ENCODE measurements at places on chromosomes 5 and 9.

DNA sequence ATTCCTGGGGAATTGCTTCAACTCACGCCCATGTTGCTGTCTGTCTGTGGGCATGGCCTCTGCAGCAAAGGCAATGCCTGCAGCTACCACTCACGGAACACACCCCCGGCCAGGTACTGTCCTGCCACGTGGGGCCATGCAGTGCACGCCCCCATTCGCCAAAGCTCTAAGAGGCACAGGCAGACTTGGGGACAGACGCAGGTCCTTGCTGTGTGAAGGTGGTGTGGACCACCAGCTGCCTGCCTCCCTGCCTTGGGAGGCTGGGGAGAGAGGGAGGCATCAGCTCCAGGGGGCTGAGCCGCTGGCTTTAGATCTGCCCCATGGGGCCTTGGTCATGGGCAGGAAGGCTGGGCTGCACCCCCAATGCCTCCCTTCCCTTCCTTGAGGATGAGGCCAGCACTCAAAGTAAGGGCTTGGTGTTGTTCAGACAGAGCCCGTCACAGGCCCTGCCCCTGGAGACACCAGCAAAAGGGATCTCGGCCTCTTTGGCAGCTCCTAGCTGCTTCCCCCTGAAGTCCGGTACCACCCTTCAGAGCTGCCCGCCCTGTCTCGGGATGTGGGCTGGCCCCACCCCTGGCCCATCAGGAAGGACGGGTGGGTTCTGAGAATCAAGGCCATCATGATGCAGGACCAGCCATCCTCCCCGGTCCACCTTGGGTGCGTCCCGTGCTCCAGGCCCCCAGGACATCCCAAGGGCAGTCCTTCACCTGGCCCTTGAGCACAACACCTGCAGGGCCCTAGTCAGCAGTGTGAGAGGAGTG is 2.3 kb downstream of the GRIN1 start:
- no peak for DNase-seq

DNA sequence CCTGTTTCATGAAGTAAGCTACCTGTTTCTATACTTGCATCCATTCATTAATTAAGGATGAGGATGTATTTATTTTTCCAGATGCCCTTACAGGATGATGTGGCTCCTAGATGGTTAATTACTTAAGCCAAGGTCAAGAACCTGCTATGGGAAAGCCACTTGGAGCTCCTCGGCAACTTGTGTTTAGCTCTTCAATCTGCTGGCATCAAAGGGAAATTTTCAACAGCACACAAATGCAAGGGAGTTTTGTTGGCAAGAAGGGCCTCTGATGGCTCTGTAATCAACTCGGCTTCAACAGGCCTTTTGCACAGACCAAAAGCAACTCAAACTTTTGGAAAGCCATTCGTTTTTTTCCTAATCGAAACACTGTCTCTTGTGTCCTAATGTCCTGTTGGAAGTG is 125.3 kb downstream of the EFNA5 start:
- no peak for DNase-seq

DNA sequence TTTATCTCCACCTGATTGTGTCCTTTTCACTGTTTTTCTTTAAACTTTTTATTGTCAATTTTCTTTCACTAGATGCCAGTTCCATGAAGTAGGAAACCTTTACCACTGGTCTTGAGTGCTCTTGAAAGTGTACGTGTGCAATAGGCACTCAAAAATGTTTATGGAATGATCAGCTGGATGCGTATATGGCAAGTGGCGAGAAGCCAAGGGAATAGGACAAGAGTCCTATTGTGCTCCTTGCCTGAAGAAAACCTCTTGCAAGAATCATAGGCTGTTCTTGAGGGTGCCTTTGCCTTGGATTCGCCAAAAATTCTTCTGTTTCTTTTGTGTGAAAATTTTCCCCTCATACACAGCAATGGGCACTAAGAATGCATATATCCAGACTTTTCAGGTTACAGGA is 97.7 kb downstream of the GHR start:
- DNase-seq = no peak

- DNase-seq = no peak
Measured at GRCh38 chr5:68766952-68767464, 326.8 kb upstream of the SLC30A5 start.

DNA sequence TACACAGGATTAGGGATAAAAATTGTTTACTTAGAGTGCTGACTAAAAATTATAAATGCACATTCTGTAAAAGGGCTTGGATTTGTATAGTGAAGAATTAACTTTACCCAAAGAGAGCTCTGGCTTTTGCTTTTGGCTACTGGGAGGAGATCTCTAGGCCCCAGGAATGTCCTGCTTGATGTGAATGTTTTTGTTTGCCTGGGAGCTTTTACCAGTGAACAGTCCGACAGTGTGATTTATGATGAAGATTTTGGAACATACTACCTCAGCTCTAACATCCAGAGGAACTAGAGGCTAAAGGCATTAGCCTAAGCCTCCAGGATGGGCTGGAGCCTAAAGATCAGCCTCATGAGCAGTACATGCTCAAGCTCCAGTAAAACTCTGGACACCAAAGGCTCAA is 103.7 kb upstream of the RFX3 start:
- no peak for DNase-seq

DNA sequence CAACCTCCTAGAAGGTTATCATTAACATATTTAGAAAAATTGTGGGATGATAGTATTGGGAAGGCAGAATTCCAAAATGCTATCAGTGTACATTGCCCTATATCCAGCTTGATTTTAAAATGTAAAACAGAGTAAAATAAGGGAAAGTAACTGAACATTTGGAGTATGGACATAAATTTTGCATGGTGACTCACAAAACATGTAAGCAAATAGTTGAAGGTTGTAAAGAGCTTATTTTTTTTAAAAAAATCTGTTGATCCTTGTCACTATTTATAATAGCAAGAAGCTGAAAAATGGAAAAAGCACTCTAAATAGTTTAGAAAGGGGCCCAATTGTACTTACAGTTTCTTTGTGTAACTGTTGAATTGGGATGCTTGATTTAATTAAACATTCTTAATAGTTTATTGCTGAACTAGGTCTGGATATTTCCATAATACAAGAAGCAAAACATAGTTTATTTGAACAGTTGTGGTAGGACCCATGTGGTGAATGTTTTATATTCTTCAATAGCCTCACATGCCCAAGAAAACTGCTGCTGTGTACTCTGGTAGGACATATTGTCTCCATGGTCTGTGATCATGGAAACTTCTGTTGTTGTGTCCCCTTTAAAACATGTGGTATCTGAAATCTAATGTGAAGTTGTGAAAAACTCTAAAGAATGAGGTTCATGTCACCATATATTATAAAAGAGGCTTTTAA is 82.4 kb downstream of the NNT start:
- DNase-seq = no peak

- DNase-seq = no peak
Measured at GRCh38 chr5:5017827-5018577, 122.1 kb upstream of the ADAMTS16 start.

DNA sequence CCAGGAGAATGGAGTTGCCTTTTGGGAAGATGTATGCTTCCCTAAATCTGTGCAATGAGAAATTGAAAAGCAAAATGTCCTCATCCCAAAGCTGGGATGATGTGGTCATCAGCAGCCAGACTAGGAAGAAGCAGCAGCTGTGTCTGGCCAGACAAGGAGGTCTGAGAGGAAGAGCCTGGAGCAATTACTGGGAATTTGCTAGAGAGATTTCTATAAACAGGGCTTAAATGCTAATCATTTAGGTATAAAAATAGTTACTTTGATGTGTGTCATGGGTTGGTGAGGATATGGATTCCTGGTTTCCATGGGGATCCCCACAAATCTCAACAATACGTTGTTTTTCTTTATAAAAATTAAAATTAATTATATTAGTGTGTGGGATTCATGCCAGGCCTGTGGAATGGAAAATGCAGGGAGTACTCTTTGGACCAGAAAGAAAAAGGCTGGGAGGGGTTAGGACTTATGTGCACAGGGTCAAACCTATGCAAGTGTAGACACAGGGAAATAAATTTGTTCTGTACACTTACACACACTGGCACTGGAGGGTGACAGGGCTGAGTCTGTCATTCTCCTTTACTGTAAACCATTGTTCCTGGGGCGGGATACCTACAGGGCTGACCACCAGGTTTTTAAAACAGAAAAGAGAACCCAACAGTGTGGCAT is 58.7 kb upstream of the TRPC7 start:
- no peak for DNase-seq

- no peak for DNase-seq
Measured at GRCh38 chr9:13814647-13815400, 499.1 kb downstream of the NFIB start.

All from GM10248 (cell line).